ENCODE measurements at places on chromosomes 6 and 20.

DNA sequence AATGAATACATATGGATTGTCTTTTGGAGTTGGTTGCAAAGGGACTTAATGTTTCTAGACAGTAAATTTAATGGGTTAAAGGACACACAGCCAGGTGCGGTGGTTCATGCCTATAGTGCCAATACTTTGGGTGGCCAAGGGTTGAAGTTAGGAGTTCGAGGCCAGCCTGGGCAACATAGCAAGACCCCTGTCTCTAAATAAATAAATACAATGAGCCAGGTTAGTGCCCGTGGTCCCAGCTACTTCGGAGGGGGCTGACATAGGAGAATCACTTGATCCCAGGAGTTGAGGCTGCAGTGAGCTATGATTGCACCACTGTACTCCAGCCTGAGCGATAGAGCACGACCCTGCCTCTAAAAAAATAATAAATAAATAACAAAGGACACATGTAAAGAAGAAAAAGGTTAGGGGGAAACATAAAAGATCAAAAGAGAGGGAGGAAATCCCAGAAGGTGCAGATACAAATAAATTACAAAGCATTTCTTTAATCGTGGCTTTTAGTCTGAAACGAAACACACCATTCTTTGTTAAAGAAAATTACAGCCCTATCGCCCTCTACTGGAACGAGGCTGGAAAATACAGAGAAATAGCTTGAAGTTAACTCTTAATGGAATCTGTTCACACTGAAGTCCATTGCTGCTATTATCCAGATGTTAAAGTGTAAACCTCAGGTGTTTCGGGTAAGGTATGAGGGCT is 42.6 kb upstream of the SCML4 start:
- no peak for DNase-seq

GRCh38 chr6:151434369-151434768 is 17.6 kb downstream of the RMND1 start:
- DNase-seq: no peak

- no peak for DNase-seq
These were observed 38.5 kb downstream of the SUN5 start for GRCh38 chr20:32965581-32966373.

- no peak for DNase-seq
These were observed 8.2 kb downstream of the EDN3 start for GRCh38 chr20:59308493-59309201.

GRCh38 chr6:130377371-130377770 is 11.6 kb downstream of the TMEM200A start:
- DNase-seq: no peak

GRCh38 chr6:136549300-136550044 is 750 bp downstream of the MAP7 start:
- no peak for DNase-seq

GRCh38 chr6:1761477-1761877 is 151.8 kb downstream of the FOXC1 start:
- no peak for DNase-seq

- no peak for DNase-seq
These were observed 45.3 kb downstream of the ZNF292 start for GRCh38 chr6:87200469-87201175.

GRCh38 chr20:10578607-10579006 is 95.2 kb downstream of the JAG1 start:
- DNase-seq: no peak

- no peak for DNase-seq
These were observed 120.5 kb upstream of the ENPP5 start for GRCh38 chr6:46291275-46291633.

DNA sequence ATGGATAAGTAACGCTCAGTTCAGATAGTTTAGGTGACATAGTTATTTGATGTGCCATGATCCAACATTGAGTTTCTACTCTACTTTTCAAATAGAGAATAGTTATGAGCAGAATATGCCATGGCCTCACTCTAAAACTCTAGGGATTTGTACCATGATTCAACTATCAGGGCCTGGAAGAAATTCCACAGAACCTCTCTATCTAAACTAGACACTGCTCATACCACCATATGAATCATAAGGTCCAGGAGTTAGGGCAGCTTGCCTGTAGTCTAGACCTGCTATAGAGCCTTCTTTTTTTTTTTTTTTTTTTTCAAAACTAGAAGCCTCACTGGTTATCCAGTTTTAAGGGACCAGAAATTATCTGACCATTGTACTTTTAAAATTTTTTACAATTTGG is 571.8 kb upstream of the IMPG1 start:
- no peak for DNase-seq
